Stimulated activated naive CD4-positive, alpha-beta T cell treated with Interleukin-2 at 50 U/mL for 16 hours (primary cell): ENCODE measurements at places on chromosomes 7 and 10.
A peak's percentile ranks its signal among the peaks of the same experiment; 100 is the strongest.

DNA sequence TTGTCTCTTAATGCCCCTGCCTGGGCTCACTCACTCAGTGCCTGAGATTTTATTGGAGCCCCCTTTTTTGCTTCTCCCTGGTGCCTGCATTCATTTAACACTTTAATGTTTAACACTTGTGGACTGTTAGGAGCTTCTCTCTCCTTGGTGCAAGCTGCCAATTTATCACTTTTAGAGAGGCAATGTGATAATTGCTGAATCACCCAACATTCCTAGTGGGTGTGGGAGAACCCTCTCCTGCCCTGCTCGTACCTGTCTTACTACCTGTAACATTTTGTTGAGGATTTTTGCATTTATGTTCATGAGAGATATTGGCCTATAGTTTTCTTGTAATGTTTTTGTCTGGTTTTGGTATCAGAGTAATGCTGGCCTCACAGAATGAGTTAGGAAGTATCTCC, 13.2 kb downstream of the STAM start:
- DNase-seq: no peak

GRCh38 chr10:87664276-87664701, 4.6 kb downstream of the PAPSS2 start:
- DNase-seq: no peak

DNA sequence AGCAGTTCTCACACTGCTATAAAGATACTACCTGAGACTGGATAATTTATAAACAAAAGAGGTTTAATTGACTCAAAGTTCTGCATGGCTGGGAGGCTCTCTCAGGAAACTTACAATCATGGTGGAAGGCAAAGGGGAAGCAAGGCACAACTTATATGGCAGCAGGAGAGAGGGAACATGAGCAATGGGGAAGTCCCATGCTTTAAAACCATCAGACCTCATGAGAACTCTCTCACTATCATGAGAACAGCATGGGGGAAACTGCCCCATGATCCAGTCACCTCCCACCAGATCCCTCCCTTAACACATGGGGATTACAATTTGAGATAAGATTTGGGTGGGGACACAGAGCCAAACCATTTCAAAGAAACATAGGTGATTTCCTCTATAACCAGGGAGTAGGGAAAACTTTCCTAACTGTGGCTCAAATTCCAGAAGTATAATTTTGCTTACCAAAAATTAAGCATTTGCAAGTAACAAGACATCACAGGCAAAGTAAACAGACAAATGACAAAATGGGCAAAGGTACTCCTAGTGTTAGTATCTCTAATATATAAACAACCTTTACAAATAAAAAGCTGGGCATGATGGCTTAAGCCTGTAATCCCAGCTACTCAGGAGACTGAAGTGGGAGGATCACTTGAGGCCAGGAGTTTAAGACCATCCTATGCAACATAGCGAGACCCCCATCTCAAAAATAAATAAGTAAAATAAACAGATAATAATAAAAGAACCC, 88.0 kb downstream of the KBTBD2 start:
- no peak for DNase-seq

- no peak for DNase-seq
These were observed 547.7 kb downstream of the TNS3 start for GRCh38 chr7:47034180-47034579.

DNA sequence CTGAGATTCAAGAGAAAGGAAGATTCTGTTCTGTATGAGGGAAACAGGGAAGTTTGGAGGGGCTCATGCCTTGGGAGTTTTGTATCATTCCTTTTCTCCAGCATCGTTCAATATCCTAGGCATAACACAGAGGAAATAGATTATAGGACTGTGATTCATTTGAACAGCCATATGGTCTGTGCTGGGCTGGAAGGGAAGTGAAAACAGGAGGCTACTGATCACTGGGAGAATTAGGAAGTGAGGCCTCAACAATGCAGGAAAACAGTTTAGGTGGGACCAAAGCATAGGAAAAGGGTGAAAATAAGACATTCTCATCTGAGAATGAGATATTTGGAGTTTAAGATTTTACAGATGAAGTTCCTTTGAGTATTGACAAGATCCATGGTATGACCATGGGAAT, 70.7 kb upstream of the MKX start:
- DNase-seq: no peak

DNA sequence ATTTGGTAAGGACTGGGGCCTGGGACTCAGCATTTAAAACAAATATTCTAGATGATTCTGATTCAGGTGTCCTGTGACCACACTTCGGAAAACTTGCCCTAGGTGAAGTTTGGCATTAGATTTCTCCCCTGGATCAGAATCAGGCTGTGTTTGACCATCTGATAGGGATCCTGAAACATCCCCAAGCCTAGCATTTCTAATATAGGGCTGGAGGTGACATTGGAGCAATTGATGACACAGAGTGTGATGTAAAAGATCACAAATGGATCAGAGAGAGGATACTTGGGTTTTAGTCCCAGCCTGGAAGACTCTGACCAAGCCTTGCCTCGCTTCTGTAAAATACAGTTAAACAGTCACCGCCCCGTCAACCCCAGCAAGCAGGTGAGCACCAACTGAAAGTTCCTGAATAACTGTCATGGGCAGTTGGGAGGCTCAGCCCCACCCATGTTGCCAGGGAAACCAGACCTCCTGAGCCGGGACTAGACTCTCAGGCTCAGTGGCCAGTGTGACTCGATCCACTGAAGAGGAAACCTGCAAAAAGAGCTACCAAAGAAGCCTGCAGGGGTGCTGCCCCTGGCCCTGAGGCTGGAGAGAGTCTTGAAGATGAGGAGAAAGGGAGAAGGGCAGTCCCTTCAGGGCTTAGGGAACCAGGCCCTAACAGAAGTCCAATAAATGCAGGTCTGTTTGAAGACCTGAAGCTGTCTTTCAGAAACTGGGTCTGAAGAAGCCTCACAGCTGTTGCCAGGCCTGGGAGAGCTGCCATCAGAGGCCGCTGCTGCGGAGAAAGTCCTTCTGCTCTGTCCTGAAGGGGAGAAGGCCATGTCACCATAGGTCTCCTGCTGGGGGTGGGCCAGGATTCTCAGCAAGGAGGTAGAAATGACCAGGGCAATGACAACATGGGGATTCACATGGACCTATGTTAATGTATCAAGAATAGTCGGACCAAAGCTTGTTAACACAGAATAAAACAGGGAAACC, 126.1 kb upstream of the KCNMA1 start:
- no peak for DNase-seq

- DNase-seq: no peak
These were observed 34.7 kb downstream of the TOMM7 start for GRCh38 chr7:22787951-22788350.

- no peak for DNase-seq
These were observed 39.1 kb downstream of the KCNH2 start for GRCh38 chr7:150939052-150939451.

GRCh38 chr7:103689255-103689654, 243.2 kb upstream of the SLC26A5 start:
- DNase-seq: no peak

- no peak for DNase-seq
These were observed 95.8 kb downstream of the CLEC2L start for GRCh38 chr7:139619367-139619657.

- no peak for DNase-seq
These were observed 43.5 kb upstream of the HSPA12A start for GRCh38 chr10:116785867-116786266.

DNA sequence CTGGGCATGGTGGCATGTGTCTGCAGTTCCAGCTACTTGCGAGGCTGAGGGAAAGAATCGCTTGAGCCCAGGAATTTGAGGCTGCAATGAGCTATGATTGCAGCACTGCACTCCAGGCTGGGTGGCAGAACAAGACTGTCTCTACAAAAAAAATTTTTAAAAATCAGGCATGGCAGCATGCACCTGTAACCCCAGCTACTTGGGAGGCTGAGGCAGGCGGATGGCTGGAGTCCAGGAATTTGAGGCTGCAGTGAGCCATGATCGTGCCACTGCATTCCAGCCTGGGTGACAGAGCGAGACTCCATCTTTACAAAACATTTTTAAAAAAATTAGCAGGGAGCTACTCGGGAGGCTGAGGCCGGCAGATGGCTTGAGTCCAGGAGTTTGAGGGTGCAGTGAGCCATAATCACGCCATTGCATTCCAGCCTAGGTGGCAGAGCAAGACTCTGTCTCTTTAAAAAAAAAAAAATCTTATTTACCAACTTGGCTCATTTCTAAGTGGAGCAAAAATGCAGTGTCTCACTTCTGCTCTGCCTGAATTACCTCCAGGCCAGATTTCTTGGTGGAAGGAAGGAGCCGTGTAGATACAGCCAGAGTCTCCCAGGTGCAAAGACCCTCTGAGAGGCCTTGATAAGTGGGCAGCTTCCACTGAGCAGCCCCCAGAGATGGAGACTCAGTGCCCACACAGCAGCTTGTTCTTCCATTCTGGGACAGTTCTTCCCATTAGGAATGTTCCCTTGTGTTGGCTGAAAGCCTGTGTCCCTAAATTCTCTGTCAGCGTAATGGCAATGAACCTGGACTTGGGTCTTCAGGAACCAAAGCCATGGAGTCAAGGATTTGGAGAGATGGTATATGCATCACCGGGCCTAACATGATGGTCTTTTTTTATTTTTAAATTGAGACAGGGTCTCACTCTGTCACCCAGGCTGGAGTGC, 30.0 kb downstream of the GTF2IRD1 start:
- no peak for DNase-seq

DNA sequence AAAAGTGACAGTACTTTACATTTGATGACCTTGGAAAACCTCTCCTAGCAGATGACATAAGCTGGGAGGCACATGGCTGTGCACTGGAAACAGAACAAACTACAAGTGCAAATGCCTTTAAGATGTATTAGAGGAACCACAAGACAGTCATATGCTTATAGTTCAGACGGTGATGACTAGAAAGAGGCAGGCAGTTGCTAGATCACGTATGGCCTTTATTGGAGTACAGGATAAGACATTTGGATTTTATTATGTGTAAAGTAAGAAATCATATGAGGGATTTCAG, 290.0 kb downstream of the SORCS1 start:
- DNase-seq: no peak

GRCh38 chr7:131859147-131859821, 302.9 kb upstream of the PODXL start:
- peak; percentile 6 for DNase-seq

DNA sequence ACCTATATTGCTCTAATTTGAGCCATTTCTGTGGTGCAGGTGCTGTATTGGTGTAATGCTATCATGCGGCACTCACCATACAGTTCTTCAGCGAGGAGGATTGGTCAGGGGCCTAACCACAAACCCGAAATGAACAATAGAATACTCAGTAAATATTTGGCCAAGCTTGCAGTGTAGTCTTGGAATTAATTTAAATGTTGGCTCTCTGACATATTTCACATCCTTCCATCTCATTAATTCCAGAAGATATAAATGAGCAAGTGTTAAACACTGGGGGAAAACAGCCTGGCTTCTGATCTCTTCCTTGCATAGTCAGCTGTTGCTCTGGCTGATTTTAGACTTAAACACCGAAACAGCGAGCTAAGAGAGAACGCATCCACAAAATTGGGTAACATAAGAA, 663.1 kb upstream of the GHITM start:
- no peak for DNase-seq

DNA sequence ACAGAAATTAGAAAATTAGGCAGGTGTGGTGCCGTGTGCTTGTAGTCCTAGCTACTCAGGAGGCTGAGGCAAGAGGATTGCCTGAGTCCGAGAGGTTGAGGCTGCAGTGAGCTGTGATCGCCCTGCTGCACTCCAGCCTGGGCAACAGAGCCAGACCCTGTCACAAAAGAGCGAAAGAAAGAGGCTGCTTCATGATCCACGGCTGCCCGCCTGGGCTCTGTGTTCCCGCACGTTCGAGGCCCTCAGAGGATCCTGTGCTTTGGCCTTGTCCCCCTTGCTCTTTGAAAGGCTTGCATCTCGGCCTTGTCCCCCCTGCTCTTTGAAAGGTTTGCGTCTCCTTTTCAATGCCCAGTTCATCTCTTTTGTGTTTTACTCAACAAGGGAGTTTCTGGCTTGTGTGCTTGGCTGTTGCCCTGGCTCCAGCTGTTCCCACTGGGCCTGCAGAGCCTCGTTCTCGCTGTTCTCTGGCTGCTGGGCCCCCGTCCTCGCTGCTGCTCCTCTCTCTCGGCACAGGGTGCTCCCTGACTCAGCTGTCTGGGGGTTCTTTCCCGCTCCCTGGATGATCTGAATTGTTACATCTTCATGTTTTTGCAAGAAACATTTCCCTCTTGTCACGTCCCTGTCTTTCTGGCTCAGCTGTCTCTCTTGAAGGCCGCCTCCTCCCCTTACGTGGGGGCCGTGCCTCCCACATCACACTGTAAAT, 45.1 kb upstream of the INPP5A start:
- DNase-seq: no peak

- DNase-seq: no peak
These were observed 10.8 kb upstream of the XPNPEP1 start for GRCh38 chr10:109933984-109934565.

DNA sequence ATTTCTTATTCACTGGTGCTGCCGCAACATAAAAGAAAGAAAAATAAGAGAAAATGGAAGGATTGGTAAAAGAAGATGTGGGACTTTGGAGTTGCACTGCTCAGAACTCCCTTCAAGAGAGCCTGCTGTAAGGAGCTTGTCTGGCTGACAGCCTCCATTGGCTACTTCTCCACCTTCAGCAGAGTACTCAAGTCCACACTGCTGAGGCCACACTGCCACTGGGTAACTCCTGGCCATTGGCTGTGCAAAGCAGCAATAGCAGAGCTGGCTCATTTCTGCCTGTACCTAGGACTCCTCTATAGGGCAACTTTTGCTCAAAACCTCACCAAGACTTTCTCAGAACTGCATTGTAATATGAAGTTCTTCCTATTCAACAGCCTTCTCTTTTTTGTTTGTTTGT, 38.7 kb upstream of the PCLO start:
- no peak for DNase-seq

DNA sequence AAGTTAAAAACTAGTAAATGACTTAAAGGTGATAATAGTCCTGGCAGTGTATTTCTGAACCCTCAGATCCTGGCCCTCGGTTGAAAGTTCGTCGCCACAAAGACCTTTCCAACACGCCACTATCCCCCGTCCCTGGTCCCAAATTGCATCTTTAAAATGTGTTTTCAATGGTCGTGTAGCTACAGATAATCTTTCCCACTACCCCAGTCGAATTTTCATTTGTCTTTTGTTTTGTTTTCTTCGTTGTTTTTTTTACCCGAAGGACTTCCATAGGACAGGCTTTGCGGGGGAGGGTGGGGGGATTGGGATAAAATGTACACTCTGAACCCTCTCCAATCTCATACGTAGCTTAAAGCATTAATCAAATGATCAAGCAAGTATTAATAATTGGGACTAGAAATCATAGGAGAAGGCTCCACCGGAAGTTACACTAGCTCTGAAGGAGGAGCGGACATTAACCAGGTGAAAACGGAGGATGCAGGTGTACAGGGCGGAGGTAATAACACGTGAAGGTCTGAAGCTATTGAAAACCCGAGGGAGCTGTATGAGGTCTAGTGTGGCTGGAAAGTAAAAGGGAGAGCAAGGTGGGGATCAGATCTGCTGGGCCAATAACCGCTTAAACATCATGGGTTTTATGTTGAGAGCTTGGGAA, 32.8 kb upstream of the PHF14 start:
- no peak for DNase-seq

DNA sequence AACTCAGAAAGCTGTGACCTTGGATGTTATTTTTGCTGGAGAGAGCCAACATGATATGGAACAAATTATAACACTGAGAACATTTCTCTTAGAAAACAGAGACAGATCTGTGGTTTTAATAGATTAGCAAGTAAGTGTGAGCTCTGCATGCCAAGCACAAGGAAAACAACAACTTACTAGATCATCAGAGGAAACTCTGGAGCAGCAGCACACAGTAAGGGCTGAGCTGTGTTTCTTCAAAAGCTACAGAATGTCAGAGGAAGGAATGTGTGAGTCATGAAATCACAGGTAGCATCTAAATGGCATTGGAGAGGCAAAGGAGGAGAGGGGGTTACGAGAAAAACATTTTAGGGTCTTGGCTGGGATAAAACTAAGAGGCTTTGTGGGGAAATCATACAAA, 283.4 kb upstream of the FZD8 start:
- no peak for DNase-seq
